Retina (tissue), 1 donor: ENCODE measurements at places on chromosomes 2 and 18.

GRCh38 chr18:70289351-70290312 is 787 bp downstream of the SOCS6 start:
- peak; percentile 68 for DNase-seq

GRCh38 chr2:146312899-146313298 is 1531.9 kb upstream of the ACVR2A start:
- no peak for DNase-seq

GRCh38 chr2:157933160-157933920 is 57.2 kb upstream of the ACVR1 start:
- DNase-seq = no peak

- DNase-seq = no peak
These were observed 206.1 kb downstream of the SMAD2 start for GRCh38 chr18:47724186-47724975.

GRCh38 chr2:164039270-164039669 is 303.5 kb upstream of the FIGN start:
- no peak for DNase-seq

GRCh38 chr2:207128867-207129266 is 36.9 kb downstream of the KLF7 start:
- DNase-seq = no peak

- no peak for DNase-seq
These were observed 169.6 kb upstream of the HDAC4 start for GRCh38 chr2:239570216-239570925.

DNA sequence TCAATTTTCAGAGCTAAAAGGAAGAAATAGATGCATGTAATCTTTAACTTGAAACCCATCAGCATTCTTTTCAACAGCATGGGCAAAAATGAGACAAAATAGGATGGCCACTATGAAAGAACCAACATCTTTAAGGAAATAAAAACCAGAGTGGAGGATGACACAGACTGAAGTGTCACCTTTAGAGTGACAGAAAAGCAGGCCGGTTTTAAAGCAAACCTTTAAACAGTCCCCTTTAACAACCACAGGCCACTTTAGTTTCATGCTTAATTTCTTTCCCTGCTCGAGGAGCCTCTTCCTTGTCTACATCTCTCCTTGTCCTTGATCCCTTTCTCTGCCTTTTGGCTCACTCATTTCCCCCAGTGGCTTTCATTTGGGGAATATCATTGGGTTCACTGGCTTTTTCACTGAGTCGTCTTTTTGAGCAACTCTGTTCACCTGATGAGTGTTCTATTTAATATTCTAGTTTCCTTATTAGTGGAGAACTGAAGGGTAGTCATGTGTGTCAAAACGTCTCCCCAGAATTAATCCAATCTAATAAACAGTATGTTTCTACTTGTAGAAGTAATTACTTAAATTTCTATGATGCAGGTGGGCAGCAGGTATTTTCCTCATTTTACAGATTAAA is 72.5 kb downstream of the DOCK10 start:
- DNase-seq = no peak

GRCh38 chr2:38442643-38443541 is 65.8 kb upstream of the ATL2 start:
- no peak for DNase-seq

GRCh38 chr2:235080101-235080500 is 128.3 kb downstream of the SH3BP4 start:
- no peak for DNase-seq

DNA sequence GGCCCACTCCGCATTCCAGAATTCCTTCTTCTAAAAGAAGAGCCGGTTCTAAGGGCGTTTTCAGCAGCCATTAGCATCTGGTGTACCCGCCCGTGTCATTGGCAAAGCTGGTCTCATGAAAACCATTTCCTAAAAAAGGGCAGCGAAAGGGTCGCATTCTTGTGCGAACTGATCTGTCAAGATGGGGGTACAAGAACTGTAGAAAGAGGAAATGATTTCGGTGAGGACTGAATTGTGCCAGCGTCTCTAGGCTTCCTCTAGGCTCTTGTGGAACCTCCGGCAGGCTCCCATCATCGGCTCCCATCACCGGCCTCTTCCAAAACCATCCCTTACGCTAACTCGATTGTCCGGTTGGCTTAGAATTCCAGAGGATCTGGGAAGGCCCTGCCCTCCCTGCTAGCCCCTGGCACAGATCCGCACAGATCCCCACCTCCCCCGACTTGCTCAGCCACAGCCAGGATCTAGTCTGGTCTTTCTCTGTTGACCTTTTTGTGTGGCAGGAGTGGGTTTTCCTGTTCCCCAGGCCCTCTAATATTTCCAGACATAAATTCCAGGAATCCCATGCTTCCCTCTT is 1.3 kb downstream of the RAB31 start:
- peak; percentile 68 for DNase-seq

DNA sequence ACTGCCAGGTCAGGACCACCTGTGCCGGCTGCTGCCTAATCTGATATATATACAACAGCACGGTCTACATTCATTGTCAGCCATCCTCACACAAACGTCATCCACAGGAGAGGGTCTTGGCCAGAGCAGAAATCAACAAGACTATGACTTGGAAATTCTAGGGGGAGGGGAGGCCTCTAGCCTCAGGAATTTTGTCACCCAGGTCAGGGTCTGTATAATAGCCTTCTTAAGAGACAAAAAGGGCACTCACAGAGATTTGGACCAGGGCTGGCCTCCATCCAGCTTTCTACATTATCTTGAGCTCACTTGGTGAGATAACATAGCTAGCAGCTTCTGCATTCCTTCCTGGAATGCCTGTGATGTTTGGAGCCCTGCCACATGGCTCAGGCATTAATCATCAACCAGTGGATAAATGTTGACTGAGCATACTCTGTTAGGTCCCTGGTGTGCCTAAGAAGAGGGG is 50.4 kb upstream of the CTIF start:
- DNase-seq = no peak

- no peak for DNase-seq
These were observed 90.0 kb downstream of the TFCP2L1 start for GRCh38 chr2:121195036-121195435.

DNA sequence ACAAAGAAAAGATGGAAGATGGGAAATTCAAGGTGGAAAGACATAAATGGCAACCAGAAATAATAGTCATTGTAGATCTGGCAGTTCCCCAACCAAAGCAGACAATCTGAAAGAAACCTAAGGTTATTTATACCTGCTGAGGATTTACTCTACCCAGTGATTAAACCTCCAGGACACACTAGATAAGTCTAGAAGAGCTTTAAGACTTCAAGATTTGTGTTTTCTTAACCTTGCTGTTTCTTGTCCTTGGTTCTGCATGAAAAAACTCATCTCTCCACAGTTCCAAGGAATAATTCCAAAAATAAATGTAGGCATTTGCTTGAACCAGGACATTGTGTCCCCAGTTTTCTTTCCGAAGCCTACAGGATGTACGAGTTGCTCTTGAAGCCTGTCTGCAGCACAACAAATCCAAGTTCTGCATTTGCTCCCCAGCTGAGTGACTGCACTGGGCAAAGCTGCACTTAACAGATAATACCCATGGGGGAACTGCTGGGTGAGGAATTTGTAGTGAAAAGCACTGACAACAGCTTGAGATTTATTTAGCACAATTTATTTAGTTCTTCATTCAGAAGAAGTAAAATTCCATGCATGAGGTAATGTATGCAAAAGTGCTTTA is 19.8 kb downstream of the DTNA start:
- peak; percentile 10 for DNase-seq
